ENCODE measurements at places on chromosomes 3 and 15.

DNA sequence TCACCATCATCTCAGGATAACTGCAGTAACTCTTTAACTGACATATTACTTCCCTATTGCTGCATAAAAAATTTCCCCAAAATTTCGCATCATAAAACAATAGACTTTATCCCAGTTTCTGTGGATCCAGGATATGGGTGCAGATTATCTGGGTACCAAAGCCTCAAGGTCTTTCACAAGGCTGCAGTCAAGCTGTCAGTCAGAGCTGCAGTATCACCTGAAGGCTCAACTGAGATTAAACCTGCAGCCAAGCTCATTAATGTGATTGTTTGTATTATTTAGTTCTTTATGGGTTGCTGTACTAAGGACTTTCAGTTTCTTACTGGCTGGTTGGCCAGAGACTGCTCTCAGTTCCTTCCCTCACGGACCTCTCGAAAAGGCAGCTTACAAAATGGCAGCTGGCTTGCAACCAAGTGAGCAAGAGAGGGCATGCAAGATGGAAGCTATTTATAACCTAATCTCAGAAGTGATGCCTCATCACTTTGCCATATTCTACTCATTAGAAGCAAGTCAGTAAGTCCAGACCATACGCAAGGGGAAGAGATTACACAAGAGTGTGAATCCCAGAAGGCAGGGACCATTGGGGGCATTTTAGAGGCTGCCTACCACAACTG is 54.9 kb downstream of the DCUN1D1 start:
- DNase-seq = no peak

- DNase-seq = no peak
These were observed 11.6 kb downstream of the GALNT15 start for GRCh38 chr3:16186086-16186485.

DNA sequence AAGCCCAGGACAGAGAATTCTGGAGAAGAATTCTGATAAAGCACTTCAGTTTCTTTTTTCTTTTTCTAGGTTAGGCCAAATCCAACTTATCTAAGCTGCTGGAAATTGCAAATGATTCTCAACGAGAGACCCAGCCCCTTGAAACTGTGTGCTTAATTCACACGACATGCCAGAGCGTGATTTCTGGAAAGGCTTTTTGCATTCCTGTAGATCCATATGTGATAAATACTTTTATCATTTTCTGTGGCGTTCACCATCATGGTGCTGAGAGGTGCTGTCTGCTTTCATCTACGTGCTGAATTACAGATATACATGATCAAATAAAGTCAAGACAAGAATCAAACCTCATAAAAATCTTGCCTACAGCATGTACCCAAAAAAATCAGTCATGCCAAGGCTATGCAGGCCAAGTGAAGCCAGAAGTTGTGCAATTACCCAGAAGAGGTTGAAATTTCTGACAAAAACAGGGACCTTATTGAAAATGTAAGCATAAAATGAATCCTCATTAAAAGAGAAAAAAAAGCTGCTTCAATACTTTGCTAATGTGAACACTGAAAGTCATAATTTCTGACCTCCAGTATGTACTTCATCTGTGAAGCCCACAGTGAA is 10.8 kb upstream of the MEF2A start:
- no peak for DNase-seq

GRCh38 chr15:54206586-54207321 is 228.5 kb downstream of the UNC13C start:
- DNase-seq = no peak

GRCh38 chr15:68578175-68578979 is 416 bp upstream of the CORO2B start:
- DNase-seq = no peak

DNA sequence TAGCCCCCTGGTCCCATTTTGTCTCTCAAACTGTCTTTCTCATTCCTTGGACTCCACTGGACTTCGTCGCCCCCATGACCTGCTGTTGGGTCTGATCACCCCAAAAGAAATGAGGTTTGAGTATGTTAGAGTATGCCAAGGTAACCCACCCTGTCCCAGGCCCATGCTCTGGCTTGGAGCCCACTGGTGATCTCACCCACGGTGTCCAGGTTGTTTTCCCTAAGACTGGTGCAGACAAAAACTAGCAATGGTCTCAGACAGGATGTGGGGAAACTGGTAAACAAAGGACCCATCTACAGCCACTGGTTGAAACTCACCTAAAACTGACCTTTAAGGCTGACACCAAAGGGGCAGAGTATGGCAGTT is 38.9 kb downstream of the EFCAB12 start:
- DNase-seq = no peak

- no peak for DNase-seq
These were observed 88.9 kb downstream of the CLSTN2 start for GRCh38 chr3:140023616-140024530.
